Mucosa of descending colon (tissue), 3 donors: ENCODE measurements at places on chromosomes 5 and 9.

GRCh38 chr5:61748121-61748520 is 416.1 kb downstream of the ZSWIM6 start:
- no peak for DNase-seq

- no peak for DNase-seq
Measured at GRCh38 chr9:134785325-134786108, 95.1 kb upstream of the FCN2 start.

GRCh38 chr5:169785771-169786618 is 148.9 kb downstream of the DOCK2 start:
- DNase-seq = no peak

DNA sequence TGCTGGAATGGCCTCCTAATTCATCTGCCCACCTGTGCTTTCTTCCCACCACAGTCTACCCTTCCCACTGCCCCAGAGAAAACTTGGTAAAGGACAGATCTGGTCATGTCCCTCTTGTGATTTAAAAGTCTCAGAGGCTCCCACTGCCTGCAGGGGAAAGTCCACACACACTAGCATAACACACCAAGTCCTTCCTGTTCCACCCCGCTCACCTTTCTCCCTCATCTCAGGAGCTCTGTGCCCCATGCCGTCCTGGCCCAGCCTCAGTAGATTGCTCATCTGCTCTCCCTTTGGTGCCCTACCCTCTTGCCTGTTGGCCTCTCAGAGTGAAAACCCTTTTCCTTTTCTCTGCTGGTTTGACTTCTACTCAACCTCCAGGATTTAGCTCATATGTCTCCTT is 111.4 kb upstream of the MAP3K1 start:
- DNase-seq = no peak

GRCh38 chr9:120344230-120344629 is 235.7 kb downstream of the CDK5RAP2 start:
- DNase-seq = no peak

DNA sequence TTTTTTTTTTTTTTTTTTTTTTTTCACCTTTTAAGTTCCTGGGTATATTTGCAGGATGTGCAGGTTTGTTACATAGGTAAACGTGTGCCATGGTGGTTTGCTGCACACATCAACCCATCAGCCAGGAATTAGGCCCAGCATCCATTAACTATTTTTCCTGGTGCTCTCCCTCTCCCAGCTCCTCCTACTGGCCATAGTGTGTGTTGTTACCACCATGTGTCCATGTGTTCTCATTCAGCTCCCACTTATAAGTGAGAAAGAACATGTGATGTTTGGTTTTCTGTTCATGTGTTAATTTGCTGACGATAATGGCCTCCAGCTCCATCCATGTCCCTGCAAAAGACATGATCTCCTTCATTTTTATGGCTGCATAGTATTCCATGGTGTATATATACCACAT is 350.5 kb downstream of the MAN2A1 start:
- DNase-seq = no peak

- peak; percentile 62 for DNase-seq
Measured at GRCh38 chr9:129962889-129963703, 79.9 kb downstream of the FNBP1 start.

GRCh38 chr5:122844910-122845228 is 544 bp upstream of the SNX24 start:
- DNase-seq = no peak
